ENCODE measurements at places on chromosomes 6 and 20.

DNA sequence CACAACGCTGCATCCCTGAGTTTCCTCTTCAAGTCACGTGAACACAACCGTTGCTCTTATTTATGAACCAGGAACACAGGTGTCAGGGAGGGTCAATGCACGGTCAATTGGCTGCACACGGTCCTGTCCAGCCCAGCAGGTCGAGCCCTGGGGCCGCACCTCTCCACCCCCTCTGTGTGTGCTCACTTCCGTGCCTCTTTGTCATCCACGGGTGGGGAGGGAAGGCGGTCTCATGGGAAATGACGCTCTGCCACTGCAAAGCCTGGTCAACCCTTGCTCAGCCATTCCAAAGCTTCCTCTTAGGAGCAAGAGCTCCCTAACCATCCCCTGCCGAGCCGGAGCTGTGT is 38.7 kb downstream of the DACT2 start:
- no peak for DNase-seq

- no peak for DNase-seq
These were observed 101.3 kb downstream of the RTN4IP1 start for GRCh38 chr6:106527979-106528378.

DNA sequence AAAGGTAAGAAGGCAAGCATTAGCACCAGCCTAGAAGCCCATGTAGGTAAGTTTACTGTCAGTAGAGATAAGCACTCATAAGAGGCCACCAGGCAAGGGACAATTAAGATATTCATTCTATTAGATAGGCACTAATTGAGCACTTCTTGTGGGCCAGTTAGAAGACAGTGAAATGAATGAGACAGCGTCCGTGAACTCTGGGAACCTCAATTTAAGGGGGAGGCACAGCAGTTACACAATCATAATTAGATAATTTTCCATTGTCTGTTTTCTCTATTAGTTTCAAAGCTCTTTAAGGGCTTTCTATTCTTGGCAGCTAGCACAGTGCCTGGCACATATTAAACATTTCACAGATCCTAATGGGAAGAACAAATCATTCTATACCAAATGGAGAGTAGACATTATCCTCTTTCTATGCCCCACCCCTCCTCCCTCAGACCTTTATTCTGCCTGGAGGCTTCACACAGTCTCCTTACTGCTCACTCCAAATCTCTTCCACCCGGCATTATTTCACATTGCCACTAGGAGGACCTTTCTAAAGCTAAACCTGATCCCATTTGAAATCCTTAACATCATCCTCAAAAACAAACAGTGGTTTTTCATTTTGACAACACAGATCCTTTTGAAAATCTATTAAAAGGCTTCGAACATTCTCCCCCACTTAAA is 529.6 kb downstream of the ADGRB3 start:
- peak; percentile 2 for DNase-seq

- no peak for DNase-seq
These were observed 150.7 kb upstream of the LAMP5 start for GRCh38 chr20:9363673-9364072.

DNA sequence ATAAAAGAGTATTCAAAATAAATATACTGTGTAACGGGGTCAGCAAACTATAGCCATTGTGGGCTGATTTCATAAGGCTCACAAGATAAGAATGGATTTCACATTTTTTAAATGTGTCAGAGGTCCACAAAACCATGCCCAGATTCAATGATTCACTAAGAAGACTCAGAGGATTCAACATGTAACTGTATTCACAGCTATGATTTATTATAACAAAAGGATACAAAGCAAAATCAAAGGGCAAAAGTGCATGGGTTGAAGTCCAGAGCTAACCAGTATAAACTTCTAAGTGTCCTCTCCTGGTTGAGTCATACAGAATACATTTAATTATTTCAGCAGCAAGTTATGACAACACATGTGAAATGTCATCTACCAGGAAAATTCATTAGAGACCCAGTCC is 49.2 kb downstream of the TBC1D32 start:
- DNase-seq: no peak

- DNase-seq: no peak
These were observed 541.1 kb downstream of the HAO1 start for GRCh38 chr20:7399114-7399513.

DNA sequence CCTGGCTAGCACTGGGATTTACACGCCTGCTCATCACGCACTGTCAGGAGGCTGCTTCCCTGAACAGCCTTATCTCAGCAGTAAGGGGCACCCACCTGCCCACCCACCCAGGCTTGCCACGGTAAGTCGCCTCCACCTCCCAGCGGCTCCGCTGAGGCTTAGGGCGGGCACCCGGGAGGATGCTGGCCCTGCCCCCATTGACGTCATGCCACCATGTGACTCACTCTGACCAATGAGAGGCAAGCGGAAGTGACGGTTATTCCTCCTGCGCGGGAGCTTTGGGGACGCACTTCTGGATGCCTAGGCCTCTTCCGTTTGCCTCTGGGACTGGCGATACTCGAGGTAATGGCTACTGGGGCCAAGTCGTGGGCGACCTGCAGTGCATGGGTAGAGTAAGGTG is 256.8 kb downstream of the QKI start:
- DNase-seq: no peak

- no peak for DNase-seq
These were observed 5.9 kb downstream of the HCRTR2 start for GRCh38 chr6:55180258-55180657.

DNA sequence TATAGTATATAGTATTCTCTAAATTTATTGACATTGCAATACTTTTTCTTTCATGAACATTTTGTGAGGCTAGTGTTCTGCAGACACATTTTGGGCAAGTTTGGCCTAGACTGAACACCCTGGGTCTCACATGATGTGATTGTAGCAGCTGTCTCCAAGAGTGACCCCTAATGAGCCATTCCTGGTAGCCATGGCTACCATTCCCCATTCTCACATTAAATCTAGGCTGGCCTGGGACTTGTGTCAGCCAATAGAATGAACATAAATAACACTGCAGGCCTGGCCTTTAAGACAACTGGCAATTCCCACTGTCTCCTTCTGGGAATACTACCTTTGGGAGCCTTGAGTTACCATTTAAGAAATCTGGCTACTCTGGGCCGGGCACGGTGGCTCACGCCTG is 38.0 kb upstream of the TASP1 start:
- DNase-seq: no peak

- no peak for DNase-seq
These were observed 21.2 kb downstream of the MKKS start for GRCh38 chr20:10412591-10413408.

GRCh38 chr20:49398401-49399144 is 83.9 kb downstream of the KCNB1 start:
- DNase-seq: no peak

- DNase-seq: no peak
These were observed 22.2 kb downstream of the PSMG4 start for GRCh38 chr6:3280866-3281465.

GRCh38 chr6:131883016-131883415 is 68.2 kb downstream of the CCN2 start:
- DNase-seq: no peak

DNA sequence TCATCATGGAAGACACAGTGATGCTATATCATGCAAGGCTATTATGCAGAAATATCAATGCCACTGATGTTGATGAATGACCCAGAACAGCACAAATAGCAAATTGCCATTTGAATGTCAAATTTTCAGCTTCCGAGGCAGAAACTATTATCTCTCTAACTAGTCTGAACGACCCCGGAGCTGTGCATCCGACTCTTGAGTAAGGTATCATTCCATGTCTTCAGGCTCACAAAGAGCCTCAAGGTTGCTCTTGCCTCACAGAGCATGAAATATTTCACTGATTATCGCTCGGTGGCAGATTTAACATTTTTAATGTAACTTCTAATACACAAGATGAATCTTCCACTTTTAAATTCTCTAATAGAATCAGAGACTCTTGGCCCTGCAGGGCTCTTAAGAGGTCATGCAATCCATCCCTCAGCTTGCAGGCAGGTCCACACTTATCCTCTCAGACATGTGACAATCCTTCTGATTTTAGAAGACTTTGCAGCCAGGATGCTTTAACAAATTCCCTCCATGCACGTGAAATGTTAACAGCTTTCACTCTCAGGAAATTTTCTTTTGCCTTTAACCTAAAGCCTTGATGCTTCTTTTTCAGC is 221.0 kb downstream of the FRK start:
- DNase-seq: no peak

DNA sequence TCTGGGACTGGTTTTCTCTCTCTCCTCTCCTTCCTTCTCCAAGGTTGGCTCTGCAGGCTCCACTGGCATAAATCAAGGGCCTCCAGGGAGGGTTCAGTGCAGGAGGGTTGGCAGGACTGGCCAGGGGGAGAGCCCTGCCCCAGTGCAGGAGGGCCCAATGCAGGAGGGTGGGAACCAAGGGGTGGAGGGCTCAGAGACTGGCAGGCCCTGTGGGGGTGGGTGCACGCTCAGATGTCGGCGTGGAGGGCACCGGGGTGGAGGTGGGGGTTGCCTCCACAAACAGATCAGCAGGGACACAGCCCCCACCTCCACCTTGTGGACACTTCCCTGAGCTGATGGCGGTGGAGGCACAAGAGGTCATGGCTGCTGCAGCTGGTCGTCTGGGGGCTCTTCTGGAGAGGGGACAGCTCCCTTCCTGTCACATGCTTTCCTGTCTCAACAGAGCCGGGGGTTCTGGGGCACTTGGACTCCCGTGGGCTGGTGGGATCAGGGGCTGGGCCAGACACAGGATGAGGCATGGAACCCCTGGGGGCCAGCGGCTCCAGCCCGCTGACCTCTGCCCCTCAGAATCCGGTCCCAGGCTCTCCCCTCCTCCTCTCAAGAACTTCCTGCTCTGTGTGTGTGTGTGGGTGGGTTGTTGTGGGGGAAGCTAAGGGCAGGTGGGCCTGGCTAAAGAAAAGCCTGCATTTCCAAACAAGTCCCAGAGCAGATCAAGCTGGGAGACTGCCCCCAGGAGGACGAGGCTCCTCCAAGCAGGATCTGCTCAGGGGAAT is 2.7 kb upstream of the ABHD16B start:
- no peak for DNase-seq

DNA sequence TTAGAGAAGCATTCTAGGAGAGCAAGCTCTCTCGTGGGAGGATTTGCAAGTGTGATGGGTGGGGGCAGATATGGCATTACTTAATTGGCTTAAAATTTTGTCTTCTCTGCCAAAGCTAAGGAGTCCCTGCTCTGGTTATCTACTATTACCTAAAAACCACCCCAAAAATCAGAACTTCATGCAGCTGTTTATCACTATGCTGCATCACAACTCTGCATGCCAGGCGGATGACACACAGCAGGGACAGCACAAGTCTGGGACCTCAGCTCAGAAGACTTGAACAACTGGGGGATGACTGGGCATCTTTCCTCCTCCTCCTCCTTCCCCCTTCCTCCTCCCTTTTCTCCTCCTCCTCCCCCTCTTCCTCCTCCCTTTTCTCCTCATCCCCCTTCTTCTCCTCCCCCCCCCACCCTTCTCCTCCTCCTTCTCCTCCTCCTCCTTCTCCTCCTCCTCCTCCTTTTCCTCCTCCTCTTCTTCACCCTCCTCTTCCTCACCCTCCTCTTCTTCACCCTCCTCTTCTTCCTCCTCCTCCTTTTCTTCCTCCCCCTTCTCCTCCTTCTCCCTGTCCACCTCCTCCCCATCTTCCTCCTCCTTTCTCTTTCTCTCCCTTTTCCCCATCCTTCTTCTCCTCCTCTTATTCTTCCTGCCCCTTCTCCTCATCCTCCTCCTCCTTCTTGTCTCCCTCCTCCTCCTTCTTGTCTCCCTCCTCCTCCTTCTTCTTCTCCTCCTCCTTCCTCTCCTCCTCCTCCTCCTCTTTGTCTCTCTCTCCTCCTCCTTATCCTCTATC is 218.6 kb upstream of the PMEPA1 start:
- DNase-seq: no peak

DNA sequence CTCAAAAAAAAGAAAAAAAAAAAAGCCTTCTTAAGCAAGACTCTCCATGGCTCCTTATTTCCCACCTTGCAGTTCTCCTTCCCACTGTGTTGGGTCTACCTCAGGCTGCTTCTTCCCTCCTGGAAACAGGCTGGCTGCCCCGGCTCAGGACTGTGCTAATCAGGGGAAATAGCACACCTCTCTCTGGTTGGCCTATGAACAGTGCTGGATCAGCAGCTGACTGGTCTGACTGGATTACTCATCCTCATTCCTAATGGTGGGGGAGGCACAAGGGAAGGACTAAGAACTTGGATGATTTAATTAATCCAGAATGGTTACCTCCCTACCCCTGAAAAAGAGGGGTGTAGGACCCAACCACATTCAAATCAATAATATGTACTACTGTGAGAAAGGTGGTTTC is 3.9 kb upstream of the SRSF3 start:
- DNase-seq: no peak

DNA sequence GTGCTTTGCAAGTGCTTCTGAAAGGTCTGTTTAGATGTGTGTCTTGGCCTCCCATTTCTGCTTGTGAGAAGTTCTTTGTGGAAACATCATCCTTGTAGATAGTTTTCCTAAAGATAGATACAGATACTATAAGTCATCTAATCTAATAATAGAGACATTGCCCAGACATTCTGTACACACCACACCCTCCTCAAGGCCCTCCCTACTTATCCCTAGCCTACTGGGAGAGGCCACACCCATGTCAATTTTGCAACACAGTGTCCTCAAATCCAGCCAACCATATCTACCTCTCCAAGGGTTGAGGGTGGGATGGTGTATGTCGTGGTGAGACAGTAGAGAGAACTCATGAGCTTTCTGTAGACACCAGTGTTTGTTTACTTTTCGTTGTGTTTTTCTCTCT is 6.2 kb downstream of the KDM1B start:
- no peak for DNase-seq

GRCh38 chr6:115838763-115839401 is 221.8 kb downstream of the FRK start:
- DNase-seq: no peak

GRCh38 chr20:57061051-57061900 is 205.2 kb downstream of the BMP7 start:
- peak; percentile 36 for DNase-seq

- DNase-seq: no peak
These were observed 10.3 kb downstream of the NSFL1C start for GRCh38 chr20:1456300-1456699.

GRCh38 chr6:106750946-106751345 is 121.6 kb downstream of the QRSL1 start:
- no peak for DNase-seq

DNA sequence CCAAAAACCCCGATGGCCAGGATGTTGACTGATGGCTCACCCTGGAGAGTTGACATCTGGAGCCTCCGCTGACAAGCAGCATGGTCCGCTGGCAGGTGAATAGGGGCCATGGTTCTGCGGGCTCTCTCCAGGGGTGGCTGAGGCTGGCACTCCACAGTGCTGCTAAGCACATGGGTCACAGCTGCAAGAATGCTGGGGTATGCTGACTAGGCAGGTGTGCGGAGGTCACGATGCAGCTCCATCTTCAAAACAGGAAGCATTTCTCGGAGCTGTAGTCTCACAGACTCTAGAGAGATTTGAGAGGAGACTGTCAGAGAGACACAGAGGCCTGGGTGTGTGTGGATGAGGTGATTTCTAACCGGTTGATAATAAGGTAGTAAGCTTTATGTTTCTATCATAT is 341.6 kb downstream of the NRN1 start:
- DNase-seq: no peak

- DNase-seq: no peak
These were observed 158.4 kb downstream of the LY86 start for GRCh38 chr6:6746970-6747338.

Measured in NCI-H1930 (cell line).